ENCODE measurements at places on chromosomes 5 and 9. TPM values are rescaled to one million over a fixed set of nuclear protein-coding genes. Genes with fewer than 3 reads are reported as not detected.

Gene FAM78A
- 0.88 TPM for total RNA-seq

DNA sequence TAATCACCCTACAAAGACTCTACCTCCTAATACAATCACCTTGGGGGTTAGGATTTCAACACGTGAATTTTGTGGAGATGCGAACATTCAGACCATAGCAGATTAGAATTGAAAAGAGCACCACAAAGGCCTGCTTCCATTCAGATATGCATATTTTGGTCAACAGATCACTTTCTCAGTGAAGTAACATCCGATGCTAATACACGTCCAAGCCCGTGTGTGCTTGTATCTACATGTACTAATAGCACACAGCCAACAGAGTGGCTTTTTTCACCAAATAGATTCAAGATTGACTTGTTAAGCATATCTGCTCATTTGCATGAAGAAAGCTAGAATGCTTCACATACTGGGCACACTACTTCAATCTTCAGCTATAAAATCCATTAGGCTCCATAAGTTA lies 35.6 kb upstream of the SSBP2 start:
- ATAC-seq: no peak

- no peak for ATAC-seq
Measured at GRCh38 chr9:124532897-124533296, 25.7 kb upstream of the NR5A1 start.

- no peak for ATAC-seq
Measured at GRCh38 chr9:121048175-121048574, 1.9 kb downstream of the C5 start.

Gene RNF224
- 0.41 TPM for total RNA-seq

GRCh38 chr5:149041242-149041641 lies 21.6 kb downstream of the SH3TC2 start:
- ATAC-seq: no peak

GRCh38 chr9:93058355-93059010 lies at the start of gene SUSD3:
SUSD3 (plus strand) TSS chr9:93058701; CDS start chr9:93058743, 42 bp downstream.
- ATAC-seq: peak; percentile 79

DNA sequence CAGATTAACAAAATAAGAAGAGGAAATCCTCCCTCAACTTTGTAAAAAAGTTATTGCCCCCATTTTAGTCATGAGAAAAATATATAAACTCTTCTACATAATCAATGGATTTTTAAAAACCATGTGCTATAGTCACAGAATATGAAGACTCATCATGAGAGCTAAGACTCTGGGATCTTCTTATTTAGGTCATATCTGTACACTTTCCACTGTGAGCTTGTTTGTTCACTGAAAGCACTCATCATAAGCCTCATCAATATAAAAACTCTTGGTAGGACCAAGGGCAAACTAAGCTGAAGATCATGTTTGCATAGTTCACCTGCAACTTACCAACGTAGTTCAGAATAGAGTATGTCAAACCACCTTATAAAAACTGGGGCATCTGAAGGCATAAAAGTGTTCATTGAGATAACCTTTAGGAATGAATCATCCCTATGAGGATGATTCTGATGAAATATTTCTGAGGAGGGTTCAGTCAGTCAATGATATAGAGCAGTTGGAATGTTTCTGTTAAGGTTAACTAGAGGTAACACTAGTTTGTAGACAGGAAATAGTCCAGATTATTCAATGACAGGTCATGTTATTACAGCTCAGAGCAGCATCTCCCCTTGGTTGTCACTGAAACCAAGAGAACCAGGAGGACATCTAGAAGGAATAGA lies 289.9 kb upstream of the SMC2 start:
- no peak for ATAC-seq

DNA sequence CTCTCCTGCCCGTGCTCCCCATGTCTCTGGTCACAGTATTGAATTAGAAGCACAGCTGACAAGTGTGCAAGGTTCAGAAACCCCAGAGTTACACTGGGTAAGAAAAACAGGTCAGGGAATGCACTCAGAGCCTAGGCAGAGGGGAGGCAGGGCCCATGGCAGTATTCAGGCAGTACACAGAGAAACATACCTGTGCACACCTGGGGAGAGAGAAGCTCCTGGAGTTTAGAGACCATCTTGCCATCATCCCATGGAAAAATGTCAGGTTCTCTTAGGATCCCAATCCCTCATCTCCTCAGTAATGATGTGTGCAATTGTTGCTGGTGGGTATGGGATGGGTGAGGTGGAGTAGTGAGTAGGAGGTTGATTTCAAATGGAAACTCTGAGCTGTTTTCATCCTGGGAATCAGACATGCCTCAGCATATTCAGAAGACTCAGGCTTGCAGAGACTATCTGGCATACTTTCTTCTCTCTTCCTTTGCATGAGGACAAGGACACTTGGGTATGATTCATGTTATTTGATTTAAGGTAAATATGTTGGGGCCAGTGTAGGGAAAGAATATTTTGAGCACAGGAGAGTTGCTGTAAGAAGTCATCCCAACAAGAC lies 228.5 kb downstream of the ESM1 start:
- no peak for ATAC-seq

- ATAC-seq: peak; percentile 40
Measured at GRCh38 chr9:123395689-123396511, 39.9 kb downstream of the CRB2 start.

- ATAC-seq: peak; percentile 40
Measured at GRCh38 chr9:86054695-86055094, 44.7 kb downstream of the GOLM1 start.

- ATAC-seq: peak; percentile 85
Measured at GRCh38 chr5:13478831-13479465, 465.5 kb downstream of the DNAH5 start.

DNA sequence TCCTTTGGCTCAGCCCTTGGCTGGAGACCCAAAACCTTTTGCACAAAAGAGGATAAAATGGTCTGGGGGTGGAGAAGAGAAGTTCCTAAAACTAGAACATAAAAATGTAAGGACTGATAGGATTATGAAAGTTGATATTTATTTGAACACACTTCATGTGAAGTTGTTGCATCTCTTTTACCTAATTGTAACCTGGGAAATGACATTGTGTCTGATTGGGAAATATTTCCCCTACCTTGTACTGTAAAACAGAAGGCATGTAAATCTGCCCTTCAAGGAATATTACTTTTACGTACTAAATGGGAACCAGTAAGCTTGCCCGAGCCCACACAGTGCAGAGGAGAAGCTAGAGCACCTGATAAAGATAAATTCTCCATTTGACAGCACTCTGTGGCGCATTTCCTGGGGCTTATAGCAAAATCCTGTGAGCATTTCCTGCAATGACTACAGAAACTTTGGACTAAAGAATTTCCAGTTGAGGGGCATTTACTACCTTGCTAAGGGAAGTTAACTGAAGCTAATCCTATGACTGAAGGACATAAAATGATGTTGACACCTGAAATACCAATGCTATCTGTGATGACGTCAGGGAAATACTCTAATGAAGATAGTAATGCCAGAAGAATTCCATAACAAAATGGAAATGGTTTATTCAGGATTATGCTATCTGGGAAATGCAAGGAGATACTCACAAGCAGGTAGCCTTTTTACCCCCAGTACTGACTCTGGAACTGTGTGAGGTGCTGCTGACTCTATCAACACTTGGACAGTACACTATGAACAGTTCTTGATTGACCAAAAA lies 78.3 kb upstream of the LIFR start:
- ATAC-seq: no peak

DNA sequence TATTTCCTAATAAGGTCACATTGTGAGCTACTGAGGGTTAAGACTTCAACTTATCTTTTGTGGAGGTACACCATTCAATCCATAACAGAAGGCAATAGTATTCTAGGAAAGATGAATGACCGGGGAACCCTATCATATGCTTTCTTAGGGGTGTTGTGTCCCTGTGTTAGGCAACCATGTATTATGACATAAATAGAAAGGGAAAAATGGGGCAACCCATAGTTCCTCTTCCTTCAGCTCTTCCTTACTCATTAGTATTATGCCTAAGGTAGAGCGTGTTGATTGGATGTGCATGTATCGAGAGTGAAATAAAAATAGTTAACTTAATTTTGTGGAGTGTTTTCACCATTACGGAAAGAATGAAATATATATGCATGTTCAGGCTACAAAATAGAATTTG lies 6.0 kb upstream of the CCNJL start:
- ATAC-seq: no peak

Gene MATR3
- total RNA-seq: 462 TPM

- ATAC-seq: peak; percentile 14
Measured at GRCh38 chr5:134738963-134739661, 764 bp downstream of the CAMLG start.

- ATAC-seq: peak; percentile 87
Measured at GRCh38 chr5:137629646-137630045, 106.2 kb downstream of the KLHL3 start.

GRCh38 chr5:151141535-151141934 lies 16.0 kb downstream of the ANXA6 start:
- ATAC-seq: no peak

DNA sequence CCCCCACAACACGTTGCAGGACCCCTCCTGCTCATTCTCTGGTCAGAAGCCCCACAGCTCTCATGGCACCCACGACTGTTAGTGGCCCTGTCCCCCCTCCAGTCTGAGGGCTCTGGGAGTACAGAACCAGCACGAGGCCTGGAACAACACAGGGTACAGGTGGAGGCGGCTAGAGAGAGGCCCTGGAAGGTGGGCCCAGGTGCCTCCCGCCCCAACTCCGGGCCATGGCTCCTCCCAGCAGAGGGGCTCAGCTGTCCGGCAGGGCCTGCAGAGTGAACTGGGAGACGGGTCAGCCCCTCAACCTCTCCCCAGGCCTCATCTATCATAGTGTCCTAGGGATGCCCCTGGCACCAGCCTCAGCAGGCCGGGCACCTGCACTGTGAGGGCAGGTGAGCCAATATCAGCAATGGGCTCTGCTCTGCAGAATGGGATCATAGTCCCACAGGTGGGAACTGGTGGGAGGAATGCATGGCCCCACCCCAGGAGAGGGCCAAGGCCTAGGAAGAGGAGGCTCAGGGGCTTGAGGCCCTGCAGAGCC lies 58.6 kb downstream of the BARX1 start:
- ATAC-seq: no peak

Gene NUTM2G
- total RNA-seq: 2.6 TPM

DNA sequence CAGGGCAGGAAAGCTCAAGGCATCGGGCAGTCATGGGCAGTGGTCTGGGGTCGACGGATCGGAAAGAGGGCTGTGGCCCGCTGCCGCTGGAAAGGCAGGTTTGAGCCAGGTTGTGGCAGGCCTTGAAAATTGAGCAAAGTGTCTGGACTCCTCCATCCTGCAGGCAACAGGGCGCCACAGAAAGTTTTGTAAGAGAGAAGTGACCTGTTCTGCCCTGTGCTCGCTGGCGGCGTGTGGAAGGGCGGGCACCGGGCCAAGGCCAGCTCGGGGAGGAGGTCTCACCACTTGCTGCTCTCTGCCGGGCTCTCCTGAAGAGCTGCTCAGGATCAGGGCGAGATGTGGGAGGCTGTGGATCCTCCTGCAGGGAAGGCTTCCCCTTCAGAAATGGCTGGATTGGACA lies 41.4 kb upstream of the FAT2 start:
- ATAC-seq: no peak

- ATAC-seq: no peak
Measured at GRCh38 chr5:77841616-77842015, 65.5 kb upstream of the TBCA start.

Gene CORO2A
- total RNA-seq: 2.8 TPM

GRCh38 chr5:98585661-98586310 lies 187.7 kb upstream of the RGMB start:
- ATAC-seq: peak; percentile 73

DNA sequence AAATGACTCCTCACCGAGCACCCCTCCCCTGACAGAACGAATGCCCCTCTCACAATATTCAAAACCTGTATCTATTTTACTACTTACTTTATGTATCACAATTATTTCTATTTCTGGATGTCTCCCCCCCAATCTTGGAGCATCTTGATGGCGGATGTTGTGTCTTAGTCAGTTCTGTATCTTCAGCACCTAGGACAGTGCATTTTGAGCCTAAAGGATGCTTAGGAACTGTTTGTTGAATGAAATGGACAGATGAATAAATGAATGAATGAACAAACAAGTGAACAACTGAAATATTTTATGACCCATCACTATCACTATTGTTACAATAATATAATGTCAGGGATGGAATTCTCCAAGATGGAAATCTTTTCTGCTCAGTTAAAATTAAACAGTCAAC lies 295.7 kb downstream of the DNAH5 start:
- ATAC-seq: no peak

Gene DTWD2
- 4.3 TPM for total RNA-seq

DNA sequence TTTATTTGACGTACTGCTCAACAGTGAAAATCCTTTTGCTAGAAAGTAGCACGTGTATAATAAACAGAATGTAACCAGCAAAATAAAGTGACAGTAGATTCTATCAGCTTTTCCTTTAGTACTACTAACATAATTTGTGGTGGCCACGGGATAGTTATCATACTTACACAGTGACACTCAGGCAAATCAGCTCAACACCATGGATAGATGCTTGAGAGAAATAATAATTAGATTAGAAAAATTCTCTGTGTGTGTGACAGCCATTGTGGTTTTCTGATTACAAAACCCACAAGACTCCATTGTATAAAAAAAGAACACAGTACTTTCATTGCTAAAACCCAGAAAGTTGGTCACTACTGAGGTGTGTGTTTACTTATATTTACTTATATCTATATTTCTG lies 101.1 kb downstream of the MUSK start:
- ATAC-seq: no peak

DNA sequence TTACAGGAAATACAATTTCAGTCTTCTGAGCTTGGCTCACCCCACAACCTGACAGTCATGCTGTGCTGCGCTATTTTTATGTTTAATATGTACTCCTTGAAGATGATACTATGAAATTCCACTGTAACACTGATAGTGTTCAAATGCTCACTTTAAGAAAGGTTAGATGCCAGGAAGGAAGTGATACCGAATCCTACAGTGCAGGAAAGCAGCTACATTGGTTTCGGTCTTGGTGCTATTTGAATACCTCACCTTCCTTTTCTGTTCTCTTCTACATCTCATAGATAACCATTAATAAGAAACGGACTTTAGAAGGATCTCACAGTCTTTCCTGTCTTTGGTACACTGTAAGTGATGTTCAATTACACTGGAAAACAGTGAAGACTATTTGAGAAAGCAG lies 117.6 kb downstream of the SEMA5A start:
- ATAC-seq: no peak

DNA sequence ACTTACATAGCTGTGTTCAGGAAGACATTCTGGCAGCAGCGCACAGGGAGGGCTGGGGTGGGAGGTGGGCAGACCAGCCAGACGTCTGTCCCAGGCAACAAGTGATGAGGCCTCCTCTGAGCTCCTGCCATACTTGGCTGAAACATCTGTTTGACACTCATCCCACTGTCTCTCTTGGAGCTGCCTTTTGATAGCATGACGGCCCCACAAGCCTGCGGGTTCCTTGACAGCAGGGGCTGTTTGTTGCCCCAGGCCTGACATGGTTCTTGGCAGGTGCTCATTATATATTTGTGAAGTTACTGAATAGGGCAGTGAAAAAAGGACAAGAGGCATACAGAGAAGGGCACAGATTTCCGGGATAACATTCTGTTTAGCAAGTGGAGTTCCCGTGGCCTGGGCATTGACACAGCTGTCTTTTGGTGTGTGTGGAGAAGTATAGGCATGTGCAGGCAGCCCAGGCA lies 22.2 kb upstream of the B4GALT1 start:
- no peak for ATAC-seq

Gene NOXA1
- total RNA-seq: 0.14 TPM

- ATAC-seq: no peak
Measured at GRCh38 chr5:113273948-113274347, 160.8 kb downstream of the TSSK1B start.

GRCh38 chr5:56615361-56616153 lies 199.8 kb upstream of the MAP3K1 start:
- ATAC-seq: no peak

- ATAC-seq: no peak
Measured at GRCh38 chr5:99076723-99077640, 148.2 kb upstream of the CHD1 start.

Gene STPG3
- total RNA-seq: 0.93 TPM

Data from motor neuron (in vitro differentiated cells).